GM13976 (cell line): ENCODE measurements at places on chromosomes 2 and 18.

DNA sequence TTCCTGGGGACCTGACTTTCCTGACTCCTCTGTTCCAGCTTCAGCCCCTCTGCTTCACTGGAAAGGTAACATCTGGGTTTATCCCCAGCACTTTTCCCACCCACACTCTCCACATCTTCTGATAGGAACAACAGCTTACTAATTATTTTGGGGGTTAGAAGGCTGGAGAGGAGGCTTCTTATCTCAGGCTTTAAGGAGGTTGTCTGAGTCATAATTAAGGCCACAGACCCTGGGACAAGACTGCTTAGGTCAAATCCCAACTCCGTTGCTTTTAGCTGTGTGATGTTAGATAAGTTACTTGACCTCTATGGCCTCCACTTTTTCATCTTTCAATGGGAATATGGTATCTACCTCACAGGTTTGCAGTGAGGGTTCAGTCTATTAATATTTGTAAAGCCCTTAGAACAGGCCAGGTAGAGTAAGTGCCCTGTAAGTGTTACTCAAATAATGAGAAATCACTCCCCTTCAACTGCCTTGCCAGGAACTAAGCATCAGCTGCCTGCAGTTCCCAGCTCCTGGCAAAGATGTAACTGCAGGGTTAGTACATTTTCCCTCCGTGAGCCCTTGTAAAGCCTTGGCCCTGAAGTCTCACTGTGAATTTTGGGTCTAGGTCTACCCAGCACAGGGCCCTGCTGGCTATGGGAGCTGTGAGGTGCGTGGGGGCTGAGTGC lies 123.6 kb downstream of the MTX2 start:
- no peak for DNase-seq

- DNase-seq = no peak
These were observed 92.3 kb upstream of the PKDCC start for GRCh38 chr2:41955316-41956043.

- DNase-seq = no peak
These were observed 73.3 kb downstream of the RPIA start for GRCh38 chr2:88764850-88765153.

GRCh38 chr18:48867978-48868377 lies 82.8 kb downstream of the SMAD7 start:
- DNase-seq = no peak

DNA sequence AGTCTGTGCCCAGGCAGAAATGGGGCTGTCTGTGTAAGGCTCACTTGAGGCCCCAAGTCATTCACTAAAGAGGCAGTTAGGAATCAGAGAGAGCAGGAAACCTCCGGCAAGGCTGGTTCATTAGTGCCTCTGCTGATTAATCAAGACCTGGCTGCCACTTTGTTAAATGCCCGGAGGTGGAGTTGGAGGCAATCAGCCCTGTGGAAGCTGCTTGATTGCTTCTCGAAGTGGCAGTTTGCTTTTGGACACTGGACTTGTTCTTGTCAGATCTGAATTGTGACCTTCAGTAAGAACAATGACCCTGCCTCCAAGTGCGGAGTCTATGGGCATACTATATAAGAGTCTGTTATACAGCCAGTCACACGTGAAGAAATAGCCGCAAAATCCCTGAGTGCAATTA lies 183.9 kb upstream of the LINC00305 start:
- DNase-seq = no peak

- DNase-seq = no peak
These were observed 21.6 kb upstream of the SULT1C4 start for GRCh38 chr2:108355906-108356734.

- DNase-seq = no peak
These were observed 72.3 kb downstream of the CMPK2 start for GRCh38 chr2:6793371-6793770.

- DNase-seq = no peak
These were observed 1.2 kb downstream of the GALNT5 start for GRCh38 chr2:157258520-157259326.

- no peak for DNase-seq
These were observed 17.7 kb downstream of the SPTBN1 start for GRCh38 chr2:54473851-54474250.

GRCh38 chr18:23416298-23416697 lies 36.8 kb upstream of the RIOK3 start:
- no peak for DNase-seq
